SJSA1 (cell line): ENCODE measurements at places on chromosomes 12 and 14. TPM values are rescaled to one million over a fixed set of nuclear protein-coding genes. Genes with fewer than 3 reads are reported as not detected.

DNA sequence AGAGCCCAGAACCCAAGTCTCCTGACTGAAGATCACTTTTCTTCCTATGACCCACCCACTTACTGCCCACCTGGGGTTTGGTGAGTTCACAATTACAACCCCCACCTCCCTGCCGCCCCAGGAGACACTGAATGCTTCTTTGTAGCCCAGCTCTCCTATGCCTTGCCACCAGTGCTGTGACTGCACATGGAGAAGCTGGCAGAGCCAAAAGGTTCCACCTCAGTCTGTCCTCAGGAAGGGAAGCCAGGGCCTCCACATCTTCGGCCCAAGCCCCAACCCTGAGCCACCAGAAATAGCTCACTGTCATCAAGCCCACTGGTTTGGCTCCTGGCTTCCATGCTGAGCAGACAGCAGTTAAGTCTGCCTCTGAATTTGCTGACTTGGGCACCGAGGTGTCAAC, 25.6 kb downstream of the OTUB2 start:
- no peak for DNase-seq

DNA sequence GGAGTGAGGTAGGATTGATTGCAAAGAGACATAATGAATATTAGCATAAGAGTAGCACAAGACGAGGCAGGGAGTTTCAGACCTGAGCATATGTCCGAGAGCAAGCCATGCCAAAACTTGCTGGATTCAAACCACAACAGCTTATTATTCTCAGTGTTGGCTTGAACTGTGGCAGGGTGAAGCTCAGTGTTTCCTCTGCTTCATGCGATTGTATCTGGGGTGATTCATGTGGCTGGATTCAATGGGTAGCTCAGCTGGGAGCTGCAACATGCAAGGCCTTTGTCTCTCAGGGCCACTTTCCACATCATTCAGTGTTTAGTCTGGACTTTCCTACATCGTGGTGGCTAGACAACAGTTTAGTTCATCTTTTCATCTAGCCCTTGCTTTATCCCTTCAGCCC, 22.1 kb upstream of the E2F7 start:
- DNase-seq = peak; percentile 74

Gene SLC4A8
- total RNA-seq = 6.2 and 29.0 TPM in 2 replicates

Gene CELA1
- total RNA-seq = 0.56 and 1.2 TPM in 2 replicates

Gene DNAJC22
- 6.3 and 9.6 TPM in 2 replicates for total RNA-seq

Gene TAS2R7
- total RNA-seq = not detected in 2 replicates

DNA sequence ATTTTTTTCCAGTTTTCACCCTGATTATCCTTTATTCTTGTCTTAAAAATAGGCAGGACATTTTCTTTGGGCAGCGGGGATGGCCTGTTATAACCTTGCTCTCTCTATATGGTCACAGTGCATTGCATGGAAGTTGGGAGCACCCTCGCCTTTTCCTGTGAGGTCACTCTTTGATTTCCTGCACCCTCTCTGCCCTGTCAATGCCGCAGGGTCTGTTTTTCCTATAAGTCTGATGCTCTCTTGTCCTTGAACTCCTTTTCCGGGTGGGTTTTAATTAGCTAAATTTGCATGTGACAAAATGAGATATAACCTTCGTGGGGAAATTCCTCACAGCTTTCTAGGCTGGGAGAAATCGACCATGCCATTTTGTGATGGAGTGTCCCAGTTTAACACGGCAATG, 194.3 kb downstream of the CACNA1C start:
- DNase-seq = no peak
